Ovary (tissue), 10 donors: ENCODE measurements at places on chromosomes 12 and 14. TPM values are rescaled to one million over a fixed set of nuclear protein-coding genes. Genes with fewer than 3 reads are reported as not detected.

- DNase-seq: no peak
Observed at GRCh38 chr12:69546693-69547438, 38.4 kb upstream of the CCT2 start.

GRCh38 chr14:105647784-105648608 lies 121.6 kb downstream of the TMEM121 start:
- no peak for DNase-seq

RNASE3 gene
- not detected for total RNA-seq

WDR89 gene
- 18.9 TPM for total RNA-seq

DNA sequence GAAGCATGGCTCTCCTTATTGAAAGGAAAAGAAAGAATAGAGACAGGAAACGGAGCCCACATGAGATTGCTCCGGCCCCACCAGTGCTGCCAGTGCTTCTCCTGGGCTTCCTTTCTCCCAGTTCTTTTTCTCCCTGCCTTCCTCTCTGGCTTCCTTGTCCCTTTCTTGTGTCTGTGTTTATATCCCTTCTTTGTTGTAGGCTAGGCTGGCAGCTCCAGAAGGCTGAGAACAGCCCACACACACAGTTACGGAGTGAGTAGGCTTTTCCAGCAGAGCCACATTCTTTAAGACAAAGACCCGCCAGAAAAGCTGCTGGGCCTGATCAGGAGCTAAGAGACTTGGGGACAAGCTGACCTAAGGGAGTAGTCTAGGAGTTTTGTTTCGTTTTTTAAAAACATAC lies 13.0 kb downstream of the CIPC start:
- no peak for DNase-seq

CCDC175 gene
- total RNA-seq: not detected
